NB4 (cell line): ENCODE measurements at places on chromosomes 2 and 18.

DNA sequence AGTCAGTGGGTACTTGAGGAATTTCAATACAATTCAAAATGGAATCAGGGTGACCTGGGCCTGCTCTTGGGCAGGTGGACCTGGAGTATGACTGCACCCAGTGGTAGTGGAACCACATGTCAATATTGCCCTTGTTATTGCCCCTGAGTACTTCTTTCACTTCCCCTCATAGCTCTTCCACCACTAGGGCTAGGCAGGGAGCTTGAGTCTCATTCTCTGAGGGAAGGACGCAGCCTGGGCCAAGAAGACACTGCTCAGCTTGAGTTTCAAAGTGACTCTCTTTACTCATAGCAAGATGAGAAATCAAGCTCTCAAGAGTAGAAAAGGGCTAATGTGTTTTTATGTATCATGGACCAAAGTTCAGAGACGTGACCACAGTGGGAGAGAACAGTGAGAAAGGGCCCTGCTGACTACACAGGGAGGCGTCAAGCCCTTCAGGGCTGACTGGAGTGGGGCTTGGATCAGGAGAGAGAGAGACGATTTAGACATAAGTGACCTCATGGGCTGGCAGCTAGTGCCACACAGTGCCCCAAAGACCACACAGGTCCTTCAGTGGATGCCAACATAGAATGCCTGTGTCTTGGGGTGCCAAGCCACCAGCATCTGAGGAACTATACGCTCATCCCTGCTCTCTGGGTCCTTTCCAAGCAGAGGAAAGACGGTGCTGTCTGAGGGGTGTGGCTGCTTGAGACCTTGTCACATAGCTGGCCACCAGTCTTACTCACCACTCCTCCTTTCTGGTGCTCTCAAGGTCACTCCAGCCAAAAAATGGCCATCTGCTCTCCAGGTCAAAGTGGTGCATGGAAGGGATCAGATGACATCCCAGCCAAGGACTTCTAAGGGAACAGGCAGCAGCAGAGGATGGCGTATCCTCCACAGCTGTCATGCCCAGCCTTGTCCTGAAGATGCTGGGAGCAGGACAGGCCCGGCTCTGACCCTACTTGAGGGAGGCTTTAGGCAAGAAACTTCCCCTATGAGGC lies 13.0 kb downstream of the PTMA start:
- DNase-seq: peak; percentile 39

DNA sequence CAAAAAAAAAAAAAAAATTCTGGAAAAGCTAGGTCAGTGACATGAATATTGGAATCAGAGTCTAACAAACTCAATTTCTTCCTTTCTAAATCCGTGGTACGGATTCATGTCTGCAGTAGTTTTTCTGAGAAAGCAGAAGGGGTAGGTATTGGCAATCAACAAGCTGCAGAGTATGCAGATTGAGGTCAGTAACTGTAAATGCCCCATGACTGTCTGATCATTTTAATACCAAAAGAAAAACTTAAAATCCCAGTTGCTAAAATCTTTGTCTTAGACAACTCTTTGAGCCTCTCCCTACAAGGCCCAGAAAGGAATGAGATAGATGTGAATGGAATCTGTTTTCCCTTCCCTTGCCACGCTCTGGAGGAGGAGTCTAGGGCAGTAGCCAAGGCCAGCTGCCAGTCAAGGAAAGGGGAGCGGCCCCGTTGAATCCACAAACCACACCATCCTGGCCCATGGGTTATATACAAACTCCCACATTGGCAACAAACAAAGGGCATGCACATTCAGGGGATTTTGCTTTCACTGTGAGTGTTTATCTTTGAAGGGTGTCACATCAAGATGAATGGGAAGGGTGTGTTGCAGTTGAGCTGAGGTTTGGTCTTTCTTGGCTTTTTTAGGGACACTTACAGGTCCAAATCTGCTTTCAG lies 6.1 kb upstream of the CASP8 start:
- DNase-seq: peak; percentile 37

DNA sequence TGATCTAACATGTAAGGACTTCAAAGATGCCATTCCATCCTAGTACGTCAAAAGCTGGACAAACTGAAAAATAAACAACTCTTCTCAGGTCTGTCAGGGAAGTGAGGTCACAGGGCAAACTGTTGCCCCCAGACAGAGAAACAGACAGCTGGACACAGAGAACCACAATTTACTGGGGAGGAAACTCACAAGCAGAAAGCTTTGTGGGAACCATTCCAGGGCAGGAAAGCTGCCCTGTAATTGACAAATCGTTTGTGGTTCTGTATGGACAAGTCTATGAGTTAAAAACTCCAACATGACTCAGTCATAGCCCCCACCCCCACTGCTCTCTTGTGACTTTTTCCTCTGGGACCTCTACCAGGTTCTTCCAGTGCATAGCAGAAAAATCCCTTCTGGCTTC lies 28.4 kb downstream of the MCEE start:
- DNase-seq: peak; percentile 50

DNA sequence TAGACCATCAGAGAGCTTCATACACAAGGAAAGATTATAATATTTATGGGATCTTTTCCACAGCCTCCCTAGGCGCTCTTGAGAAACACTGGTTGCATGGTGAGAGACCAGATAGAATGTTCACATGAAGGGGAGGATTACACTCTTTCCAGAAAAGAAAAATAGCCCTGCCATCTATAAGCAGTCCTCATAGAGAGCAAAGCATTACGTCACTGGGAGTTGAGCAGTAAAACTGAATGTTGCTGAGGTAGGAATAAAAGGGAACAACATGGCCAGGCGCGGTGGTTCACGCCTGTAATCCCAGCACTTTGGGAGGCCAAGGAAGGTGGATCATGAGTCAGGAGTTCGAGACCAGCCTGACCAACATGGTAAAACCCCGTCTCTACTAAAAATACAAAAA lies 1934.3 kb downstream of the SUCLG1 start:
- no peak for DNase-seq

DNA sequence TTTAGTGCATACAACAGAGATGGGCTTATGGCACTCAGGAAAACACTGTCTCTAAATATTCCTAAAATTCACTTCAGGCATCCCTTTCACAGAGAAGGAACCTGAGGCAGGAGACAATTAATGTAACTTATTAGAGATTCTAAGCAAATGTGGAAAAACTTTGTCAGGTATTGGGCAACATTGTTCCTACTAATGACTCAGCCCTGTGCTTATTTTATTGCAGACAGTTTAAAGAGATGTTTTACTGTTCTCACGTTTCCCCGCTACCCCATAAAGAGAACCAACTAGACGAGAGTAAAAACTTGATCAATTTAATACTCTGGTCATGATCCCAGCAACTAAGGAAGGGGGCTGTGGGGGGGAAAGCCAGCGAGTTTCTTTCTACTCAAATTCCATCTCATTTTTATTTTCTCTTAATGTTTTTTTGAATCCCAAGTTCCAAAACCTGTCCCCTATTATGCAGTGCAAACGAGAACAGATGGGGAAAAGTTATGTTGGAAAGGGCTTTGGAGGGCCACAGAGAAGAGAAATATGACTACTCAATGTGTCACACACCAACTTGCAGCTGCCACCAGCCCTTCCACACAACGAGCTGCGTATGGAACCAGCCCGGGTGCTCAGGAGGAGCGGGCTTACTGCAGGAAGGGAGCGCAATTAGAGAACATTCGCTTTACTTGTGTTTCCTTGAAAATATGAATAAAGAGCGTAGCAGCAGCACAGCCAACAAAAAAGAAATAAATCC lies 18.7 kb upstream of the ACVR1 start:
- peak; percentile 39 for DNase-seq

DNA sequence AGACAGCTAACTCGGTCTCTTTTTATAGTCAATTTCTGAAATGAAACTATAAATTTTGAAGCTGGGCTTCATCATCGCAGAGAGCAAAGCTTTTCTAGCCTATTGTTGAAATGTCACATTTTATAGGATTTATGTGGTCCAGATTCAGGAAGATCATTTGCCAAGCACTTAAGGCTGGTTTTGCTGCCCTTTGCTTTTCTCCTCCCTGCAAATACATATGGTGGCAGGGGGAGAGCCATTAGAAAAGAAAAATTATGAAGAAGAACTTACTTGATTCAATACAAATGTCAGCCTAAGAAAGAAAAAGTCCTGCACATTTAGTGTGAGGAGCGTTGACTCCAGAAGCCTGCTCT lies 206.9 kb upstream of the NRP2 start:
- no peak for DNase-seq

DNA sequence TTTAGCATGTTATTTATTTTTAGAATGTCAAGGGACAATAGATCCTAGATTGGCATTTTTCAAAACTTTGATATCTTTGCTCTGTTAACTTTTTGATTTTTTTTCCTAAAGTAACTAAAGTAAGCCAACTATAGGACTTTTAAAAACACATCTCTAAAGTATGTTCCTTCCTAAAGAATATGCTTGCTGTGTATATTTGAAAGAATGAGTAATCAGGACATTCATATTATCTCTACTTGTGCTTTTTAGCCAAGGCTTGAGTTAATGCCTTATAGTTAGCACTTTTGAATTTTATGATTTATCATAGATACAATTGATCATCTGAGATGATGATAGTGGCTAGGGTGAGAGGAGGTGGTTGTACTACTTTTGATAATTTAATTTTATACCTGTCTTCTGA lies 93.6 kb downstream of the BABAM2 start:
- DNase-seq: no peak

GRCh38 chr18:50410894-50411293 lies 36.0 kb downstream of the SKA1 start:
- peak; percentile 6 for DNase-seq

GRCh38 chr2:109382951-109383350 lies 230.8 kb downstream of the SEPTIN10 start:
- no peak for DNase-seq

GRCh38 chr2:42137125-42137841 lies 31.9 kb upstream of the EML4 start:
- DNase-seq: no peak

DNA sequence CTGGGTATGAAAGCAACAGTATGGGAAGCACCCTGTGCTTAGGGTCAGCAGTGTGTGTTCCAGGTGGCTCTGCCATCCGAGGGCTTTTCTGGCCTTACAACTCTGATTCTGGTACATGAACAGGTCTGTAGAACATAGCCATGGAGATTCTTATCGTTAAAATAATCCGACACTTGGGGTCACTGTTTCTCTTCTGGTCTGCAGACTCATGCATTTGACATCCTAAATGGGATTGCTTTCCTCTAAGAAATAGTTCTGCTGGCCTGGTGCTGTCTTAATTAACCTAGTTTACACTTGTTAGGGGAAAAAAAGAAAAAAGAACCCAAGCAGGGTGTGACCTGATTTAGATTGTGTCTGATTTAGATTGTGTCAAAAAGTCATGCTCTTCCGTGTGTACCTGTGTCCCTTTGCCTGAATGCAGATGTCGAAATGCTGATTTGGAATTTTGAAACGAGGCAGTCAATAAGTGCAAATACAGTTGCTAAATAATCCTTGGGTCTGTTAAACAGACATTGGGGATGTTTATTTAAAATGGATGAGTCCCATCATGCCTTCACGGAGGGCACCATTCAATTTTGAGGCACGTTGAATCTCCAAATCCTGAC lies 59.6 kb downstream of the TRPM8 start:
- peak; percentile 63 for DNase-seq

DNA sequence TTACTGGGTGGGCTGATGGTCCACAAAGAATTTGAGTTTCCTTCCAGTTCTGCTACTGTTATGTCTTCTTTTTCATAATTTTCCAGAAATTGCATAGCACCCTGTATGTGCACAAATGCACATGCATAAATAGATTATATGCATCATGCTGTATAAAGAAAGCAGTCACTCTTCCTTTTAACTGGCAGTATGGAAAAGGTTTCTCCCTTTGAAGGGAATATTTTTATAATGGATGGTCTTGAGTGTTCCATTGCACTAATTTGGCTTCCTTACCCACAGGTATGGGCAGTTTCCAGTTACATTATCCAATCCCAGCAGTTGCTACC lies 154.4 kb downstream of the NAPG start:
- no peak for DNase-seq

GRCh38 chr2:233271693-233272092 lies 20.2 kb downstream of the ATG16L1 start:
- DNase-seq: no peak

DNA sequence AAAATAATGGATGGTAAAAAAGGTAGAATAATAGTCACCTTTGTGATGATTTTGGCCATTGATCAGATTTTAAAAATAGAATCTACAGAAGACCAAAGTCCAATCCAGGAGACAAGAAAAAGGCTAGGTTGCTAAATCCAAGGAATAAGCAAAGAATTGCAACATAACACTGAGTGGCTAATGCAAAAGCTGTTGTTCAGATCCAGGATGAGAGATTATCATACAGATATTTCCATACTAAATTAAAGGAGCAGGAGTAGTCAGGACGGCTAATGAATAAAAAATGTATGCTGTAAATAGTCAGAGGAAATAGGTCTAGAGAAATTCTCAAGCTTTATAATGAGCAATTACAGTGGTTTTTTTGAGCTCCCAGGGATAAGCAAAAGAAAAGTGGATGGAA lies 745.9 kb upstream of the ACVR2A start:
- DNase-seq: no peak

DNA sequence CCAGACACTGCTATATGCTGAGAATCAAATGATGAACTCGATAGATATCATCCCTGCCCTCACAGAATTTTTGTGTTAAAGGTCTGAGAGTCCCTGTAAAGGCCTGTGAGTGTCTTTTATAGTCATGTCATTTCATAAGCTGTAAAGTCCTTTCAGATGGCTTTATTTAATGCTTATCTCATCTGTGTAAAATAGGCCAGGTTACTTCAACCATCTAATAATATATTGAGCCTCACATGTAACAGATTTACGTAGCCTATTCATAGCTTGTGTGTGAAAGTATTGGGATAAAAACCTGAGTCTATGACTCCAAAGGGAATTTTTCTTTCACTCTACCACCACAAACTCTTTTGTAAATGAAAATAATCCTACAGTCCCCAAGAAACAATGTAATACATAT lies 672.0 kb upstream of the SYT4 start:
- no peak for DNase-seq

DNA sequence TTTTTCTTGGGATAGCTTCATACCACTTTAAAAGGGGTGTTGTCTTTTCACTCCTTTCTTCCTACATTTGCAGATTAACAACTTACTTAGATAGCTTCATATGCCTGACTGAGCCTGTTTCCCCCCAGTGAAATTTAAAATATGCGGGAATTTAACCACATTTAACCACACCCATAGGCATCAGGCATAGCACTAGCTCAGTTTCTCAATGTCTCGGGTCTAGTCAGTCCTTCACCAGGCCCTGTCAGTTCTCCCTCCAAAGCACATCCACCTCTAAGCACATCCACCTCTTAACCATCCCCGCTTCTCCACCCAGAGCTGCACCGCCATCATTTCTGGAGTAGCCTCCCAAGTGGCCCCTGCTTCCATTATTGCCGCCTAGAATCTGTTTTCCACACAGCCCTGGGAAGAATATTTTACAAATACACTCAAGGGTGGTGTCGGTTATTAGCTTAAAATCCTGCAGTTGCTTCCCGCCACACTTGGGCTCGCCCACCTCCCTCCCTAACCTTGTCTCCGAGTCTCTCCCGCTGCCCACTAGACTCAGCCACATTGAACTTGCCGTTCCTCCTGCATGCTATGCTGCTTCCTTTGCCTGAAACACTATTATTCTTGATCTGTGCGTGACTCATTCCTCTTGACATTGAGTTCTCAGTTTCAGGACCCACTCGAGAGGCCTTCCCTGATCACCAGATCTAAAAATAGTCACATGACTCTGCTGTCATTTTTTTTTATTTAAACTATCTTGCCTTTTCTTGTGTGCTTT lies 68.3 kb downstream of the SPTBN1 start:
- DNase-seq: peak; percentile 28

- no peak for DNase-seq
Measured at GRCh38 chr18:78704971-78705461, 274.6 kb upstream of the SALL3 start.
